Sigmoid colon (tissue), 7 donors: ENCODE measurements at places on chromosomes 2 and 18. TPM values are rescaled to one million over a fixed set of nuclear protein-coding genes. Genes with fewer than 3 reads are reported as not detected.

Gene AMER3
- polyA plus RNA-seq: under 0.01 TPM

GRCh38 chr2:102369866-102370265 lies 14.3 kb downstream of the IL18R1 start:
- H3K27me3 ChIP-seq: no peaks in the 10 kb centered on the region
- DNase-seq: no peak
- no peaks in the 10 kb centered on the region for H3K36me3 ChIP-seq
- no peaks in the 10 kb centered on the region for H3K4me1 ChIP-seq
- H3K4me3 ChIP-seq: no peak overlapping the region
- H3K27ac ChIP-seq: no peak overlapping the region

- H3K4me1 ChIP-seq: no peaks in the 10 kb centered on the region
- peaks cover 65% of the 10 kb centered on the region for H3K36me3 ChIP-seq
- H3K27ac ChIP-seq: no peak overlapping the region
- no peaks in the 10 kb centered on the region for H3K27me3 ChIP-seq
- no peak overlapping the region for H3K4me3 ChIP-seq
- DNase-seq: no peak
Observed at GRCh38 chr2:203438528-203438927, 96.6 kb downstream of the RAPH1 start.

Gene UGT1A3
- polyA plus RNA-seq: not detected

Gene GCG
- 9.0 TPM for polyA plus RNA-seq

DNA sequence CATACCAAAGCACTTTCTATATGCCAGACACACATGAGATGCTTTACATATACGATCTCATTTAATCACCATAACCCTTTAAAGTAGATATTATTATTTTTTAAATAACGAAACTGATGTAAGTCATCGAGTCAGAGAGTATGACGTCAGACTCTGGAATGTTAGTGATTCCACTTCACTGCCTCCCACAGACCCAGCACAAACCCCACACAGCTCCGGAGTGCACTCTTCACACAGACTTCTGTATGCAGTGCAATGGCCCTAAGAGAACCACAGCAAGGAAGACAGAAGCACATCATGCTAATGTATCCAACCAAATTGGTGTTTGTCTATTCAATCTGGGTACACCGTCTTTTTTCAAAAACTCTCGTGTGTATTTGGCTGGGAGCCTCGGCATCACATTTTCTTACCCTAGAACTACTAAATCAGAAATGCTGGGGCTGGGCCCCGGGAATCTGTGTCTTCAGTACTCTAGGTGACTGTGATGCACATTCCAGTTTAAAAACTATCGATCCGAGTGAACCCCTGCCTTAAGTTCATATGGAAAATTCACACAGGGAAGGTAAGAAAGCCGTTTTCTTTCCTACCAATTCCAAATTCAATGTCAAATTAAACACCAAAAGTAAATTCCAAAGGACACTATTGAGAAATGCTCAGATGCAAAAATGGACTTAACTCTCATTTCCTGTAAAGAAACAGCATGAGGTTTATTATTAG lies 117.7 kb upstream of the ACVR1C start:
- no peak for DNase-seq
- H3K27ac ChIP-seq: no peak overlapping the region
- H3K36me3 ChIP-seq: peaks cover 11% of the 10 kb centered on the region
- H3K4me1 ChIP-seq: no peaks in the 10 kb centered on the region

Gene ANKRD44
- polyA plus RNA-seq: 21.3 TPM

- H3K27ac ChIP-seq: no peak overlapping the region
- H3K27me3 ChIP-seq: no peaks in the 10 kb centered on the region
- H3K4me1 ChIP-seq: no peaks in the 10 kb centered on the region
Observed at GRCh38 chr18:45349019-45349418, 266.3 kb upstream of the SLC14A2 start.

- DNase-seq: no peak
- H3K27me3 ChIP-seq: no peaks in the 10 kb centered on the region
- H3K4me3 ChIP-seq: no peak overlapping the region
Observed at GRCh38 chr2:190458352-190459107, 50.4 kb downstream of the MFSD6 start.
